Head of caudate nucleus (tissue), 42 donors: ENCODE measurements at places on chromosomes 13 and 19.

- no peak for DNase-seq
Measured at GRCh38 chr13:51637852-51638215, 53.6 kb downstream of the WDFY2 start.

- DNase-seq: no peak
Measured at GRCh38 chr13:59144700-59145099, 1019.0 kb downstream of the DIAPH3 start.

GRCh38 chr13:40536443-40537113, 129.9 kb downstream of the FOXO1 start:
- DNase-seq: no peak

DNA sequence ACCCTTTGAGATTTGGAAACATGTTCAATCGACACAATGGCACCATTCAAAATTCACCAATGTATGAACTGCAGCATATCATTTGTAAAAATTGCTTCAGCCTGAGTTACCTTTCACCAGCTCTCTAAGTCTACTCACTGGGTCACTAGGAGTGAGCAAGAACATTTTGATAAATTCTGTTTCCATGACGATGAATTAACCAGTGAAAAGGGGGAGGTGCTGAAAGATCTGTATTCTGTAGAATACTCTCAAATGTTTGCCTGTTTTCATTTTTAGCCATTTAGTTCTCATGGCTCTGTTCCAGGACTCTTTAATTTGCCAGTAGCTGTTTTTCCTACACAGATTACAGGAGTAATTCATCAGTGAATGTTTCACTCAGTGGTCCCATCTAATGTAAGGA, 883.4 kb downstream of the DIAPH3 start:
- no peak for DNase-seq

GRCh38 chr13:97659602-97660001, 225.6 kb downstream of the RAP2A start:
- peak; percentile 38 for DNase-seq

GRCh38 chr13:84951128-84951527, 848.1 kb downstream of the SLITRK6 start:
- DNase-seq: no peak
